ENCODE measurements at places on chromosomes 2 and 18.

DNA sequence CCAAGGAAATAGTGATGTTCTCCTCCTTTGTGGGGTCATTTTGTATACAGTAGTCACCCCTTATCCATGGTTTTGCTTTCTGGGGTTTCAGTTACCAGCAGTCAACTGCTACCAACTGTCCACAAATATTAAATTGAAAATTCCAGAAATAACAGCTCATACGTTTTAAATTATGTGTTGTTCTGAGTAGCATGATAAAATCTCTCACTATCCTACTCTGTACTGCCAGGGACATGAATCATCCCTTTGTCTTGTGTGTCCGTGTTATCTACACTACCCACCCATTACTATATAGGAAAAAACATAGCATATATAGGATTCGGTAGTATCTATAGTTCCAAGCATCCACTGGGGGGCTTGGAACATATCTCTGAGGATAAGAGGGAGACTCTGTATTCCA, 120.9 kb upstream of the DCC start:
- no peak for DNase-seq

- DNase-seq, result no peak
These were observed 133.7 kb downstream of the COL6A3 start for GRCh38 chr2:237280229-237280628.

- DNase-seq, result no peak
These were observed 502.1 kb downstream of the PARD3B start for GRCh38 chr2:205047273-205047839.

- no peak for DNase-seq
These were observed 11.1 kb downstream of the SMYD1 start for GRCh38 chr2:88078643-88079172.

DNA sequence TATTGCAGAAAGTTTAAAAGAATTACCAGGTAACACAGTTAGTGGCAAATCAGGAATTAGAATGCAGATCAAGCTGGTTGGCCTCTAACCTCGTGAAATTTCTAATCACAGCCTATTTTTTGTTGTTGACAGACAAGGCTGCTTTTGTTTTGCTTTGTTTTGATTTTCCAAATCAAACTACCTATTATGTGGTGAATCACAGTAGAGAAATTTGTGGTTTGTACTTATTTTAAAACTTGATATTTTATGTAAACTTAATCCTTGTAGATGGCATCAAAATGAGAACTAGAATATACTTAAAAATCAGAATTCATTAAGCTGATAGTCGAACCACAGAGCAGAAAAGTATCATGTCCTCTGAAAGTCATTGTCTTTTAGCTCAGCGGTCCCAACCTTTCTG, 258.1 kb downstream of the CTNNA2 start:
- DNase-seq, result no peak

DNA sequence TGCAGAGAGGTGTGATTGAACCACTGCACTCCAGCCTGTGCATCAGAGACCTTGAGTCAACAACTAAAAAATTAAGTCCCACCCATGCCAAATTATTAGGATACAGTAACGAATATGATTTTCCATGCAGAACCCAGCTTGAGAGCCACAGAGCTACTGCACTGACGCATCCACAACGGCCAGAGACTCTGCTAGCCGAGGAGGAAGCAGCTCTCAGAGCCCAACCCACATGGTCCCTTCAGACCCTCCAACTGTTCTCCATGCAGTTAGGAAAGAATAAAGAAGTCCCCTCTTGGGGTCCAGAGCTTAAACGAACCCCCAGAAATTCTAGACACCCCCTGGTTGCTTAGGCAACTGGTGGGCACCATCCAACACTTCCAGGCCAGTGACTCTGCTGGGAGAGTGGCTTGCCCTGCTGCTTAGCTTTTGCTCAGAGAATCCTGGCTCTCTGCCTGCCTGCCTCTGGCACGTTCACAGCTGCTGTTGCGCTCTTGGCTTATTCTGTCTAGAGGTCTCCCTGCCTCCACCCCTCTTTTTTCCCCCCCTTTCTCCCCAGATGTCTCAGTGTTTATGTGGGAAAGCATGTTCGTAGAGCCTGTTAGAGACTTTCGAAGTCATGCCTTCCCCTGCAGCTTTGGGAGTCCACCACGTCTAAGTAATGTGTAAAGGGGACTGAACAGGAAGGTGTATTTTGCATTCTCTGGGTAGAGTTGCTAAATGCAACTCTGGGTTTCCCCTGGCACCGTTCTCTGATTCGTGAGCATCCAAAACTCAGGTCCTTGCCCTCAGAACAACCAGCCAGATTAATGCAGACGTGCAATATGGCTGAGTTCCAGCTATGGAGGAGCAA, 26.0 kb upstream of the SP3 start:
- DNase-seq, result no peak

- no peak for DNase-seq
These were observed 127.1 kb upstream of the SLC35G4 start for GRCh38 chr18:11482271-11482670.

Measured in activated CD4-positive, alpha-beta T cell treated with anti-CD3 and anti-CD28 coated beads, Interleukin-2, amount 50 U/mL, for 24 hours (primary cell).